ENCODE measurements at places on chromosomes 1 and 21.
A peak's percentile ranks its signal among the peaks of the same experiment; 100 is the strongest.

GRCh38 chr1:193437785-193438184 lies 251.4 kb upstream of the B3GALT2 start:
- DNase-seq: no peak

- peak; percentile 74 for DNase-seq
Observed at GRCh38 chr1:219385787-219386427, 212.2 kb downstream of the LYPLAL1 start.

GRCh38 chr1:200411406-200412257 lies 1.8 kb upstream of the ZNF281 start:
- DNase-seq: no peak

DNA sequence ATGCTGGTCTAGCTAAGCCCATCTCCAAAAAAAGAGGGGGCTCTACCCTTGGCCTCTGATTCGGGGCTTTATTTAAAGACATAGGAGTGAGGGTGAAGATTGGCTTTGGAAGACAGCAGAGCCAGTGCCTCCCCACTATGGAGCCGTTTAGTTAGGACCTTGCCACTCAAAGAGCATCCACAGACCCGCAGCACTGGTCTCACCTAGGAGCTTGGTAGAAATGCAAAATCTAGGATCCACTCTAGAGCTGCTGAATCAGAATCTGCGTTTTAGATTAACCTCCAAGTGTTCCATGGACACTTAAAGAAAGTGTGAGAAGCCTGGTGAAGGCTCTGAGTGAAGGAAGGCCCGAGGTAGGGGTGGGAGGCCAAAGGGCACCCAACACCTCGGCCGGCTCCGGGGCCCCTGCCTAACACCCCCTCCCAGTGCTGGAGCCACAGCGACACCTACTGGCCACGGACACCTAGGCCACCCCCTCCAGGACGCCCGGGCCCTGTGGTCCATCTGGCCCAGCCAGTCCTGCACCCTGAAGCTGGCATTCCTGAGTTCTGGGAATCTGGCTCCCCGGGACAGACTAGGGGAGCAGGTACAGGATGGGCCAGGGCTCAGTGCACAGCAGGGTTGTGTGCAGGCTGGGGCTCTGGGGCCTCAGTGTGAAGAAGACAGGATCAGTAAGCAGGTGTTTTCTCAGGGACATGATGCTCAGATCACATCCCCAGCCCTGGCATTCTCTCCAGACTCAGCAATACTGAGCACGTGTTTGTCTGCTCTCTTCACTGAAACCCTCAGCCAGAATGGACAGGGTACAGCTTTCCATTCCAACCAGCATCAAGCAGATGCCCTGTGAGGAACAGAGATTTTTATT lies 79.2 kb downstream of the TMEM53 start:
- DNase-seq: peak; percentile 35

DNA sequence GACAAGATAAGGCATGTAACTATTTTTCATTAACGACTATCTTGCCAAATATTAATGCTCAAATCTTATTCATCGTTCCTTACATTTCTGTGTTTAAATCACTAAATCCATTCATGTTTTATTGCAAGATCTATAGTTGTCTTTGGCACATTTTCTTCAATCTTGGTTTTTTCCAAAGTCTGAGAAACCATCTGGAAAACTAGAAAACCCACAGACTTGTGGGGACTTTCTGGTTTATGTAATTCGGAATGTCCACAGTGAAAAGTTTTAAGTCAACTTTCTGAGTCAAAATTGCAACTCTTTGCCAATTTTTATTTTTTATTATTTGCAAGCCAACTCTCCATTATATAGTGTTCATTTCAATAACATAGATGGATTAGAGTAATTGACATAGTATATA lies 520.8 kb upstream of the ADAMTS5 start:
- DNase-seq: no peak

DNA sequence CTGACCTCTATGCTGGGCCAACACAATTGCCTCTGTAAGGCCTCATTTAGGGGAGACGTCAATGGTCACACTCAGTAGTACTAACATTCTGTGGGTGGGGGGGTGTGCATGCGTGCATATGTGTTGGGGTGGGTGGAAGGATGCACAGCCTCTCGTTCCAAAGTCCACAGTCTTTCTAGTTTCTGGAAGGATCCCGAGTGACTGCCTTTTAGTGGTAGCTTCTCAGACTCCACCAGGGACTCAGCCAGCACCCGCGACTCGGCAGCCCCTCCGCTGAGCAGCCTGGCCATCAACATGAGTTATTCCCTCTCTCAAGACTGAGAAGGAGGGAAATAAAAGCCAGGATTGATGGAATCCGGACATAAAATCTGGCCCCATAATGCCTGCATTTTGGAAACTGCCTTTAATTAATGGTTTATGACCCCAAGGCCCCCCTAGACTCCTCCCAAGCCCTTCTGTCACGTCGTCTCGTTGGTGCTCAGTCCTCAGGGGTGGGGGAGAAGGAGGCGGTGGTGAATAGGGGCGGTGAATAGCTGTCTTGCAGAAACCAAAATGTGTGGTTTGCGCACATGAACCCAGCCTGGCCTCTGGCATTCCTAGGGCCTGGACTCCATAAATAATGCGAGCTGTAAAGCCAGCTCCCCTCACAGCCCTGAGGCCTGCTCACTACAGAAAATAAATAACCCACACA lies 65.1 kb upstream of the TMEM51 start:
- peak; percentile 16 for DNase-seq

DNA sequence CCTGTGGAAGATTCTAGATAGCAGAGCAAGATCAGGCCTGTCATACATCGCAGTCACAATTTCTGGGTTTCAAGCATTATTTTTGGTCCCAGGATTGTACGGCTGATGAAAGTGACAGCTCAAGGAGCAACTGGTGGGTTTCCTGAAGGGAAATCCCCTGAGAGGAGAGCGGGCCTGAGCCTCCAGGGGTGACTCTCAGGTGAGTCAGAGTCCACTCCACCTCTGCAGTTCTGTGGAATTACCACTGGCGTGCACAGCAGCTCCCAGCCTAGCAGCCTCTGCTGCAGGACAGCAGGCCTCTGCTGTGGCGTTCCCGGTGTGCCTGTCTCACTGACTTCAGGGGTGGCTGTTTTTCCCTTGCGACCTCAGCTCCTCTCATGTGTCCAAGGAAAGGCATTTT lies 24.4 kb downstream of the SLC66A1 start:
- DNase-seq: peak; percentile 38

DNA sequence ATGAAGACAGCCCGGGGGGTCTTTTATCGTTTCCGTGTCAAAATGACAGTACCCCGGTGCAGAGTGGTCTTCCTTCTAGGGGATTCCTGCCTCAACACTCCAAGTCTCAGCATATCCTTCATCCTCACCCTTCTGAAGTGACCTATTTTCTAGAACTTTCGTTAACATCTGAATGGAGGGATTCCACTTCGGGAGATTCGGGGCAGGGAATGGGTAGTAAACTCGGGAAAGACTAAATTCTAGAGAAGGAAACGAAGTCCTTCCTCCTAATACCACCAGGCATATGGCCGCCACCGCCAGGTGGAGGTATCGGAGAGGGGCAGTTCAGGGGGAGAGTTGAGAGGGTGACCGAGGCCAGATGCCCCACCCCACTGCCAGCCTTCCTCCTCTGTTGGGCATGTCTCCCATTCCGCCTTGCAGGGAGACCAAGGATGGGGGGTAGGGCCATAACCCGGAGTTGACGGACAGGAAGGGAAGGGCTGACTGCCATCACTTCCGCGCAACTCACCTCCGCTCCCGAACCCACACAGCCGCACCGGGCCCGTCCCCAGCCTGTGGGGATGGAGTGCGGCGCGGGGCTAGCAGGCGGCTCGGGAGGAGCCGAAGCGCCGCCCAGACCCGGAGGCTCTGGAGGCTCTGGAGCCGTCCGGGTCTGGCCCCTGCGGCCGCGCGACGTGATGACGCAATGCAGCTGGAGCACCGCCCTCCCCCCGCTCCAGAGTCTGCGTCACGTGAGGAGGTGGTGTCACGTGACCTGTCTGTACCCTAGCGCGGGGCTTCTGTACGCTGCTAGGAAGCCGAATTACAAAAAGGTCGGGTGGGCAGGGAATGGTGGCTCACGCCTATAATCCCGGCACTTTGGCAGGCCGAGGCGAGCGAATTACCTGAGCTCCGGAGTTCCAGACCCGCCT lies at the start of gene KLHL12:
Gene KLHL12, minus strand, starts transcription at position 654 of the 911 bp plus-strand sequence. CDS start 2,072 bp downstream, outside the sequence.
- peak; percentile 96 for DNase-seq
